ENCODE measurements at places on chromosomes 3 and 15. TPM values are rescaled to one million over a fixed set of nuclear protein-coding genes. Genes with fewer than 3 reads are reported as not detected.

FBXW12 gene
- total RNA-seq: not detected

- DNase-seq: peak; percentile 26
Measured at GRCh38 chr3:32239307-32240158, 1.1 kb downstream of the CMTM8 start.

- DNase-seq: no peak
Measured at GRCh38 chr3:54988302-54988837, 60.5 kb upstream of the LRTM1 start.

DNA sequence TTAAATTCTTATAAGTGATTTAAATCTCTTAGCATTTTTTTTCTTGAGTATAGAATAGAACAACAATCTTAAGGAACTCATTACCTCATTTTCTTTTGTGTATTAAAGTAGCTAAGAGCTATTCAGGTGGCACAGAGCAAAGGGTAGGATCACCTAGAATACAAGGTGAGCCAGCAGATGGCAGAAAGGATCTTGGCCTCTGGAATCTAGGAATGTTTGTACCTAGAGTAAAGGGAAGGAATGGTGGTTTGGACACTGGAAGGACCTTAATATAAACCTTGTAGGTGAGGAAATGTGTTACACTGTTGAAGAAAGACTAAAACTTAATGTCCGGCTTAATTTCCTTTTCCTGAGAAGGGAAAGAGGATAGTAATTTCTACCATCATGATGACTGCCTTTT lies 89.0 kb downstream of the GHSR start:
- no peak for DNase-seq

PLOD2 gene
- total RNA-seq: 228 TPM

DNA sequence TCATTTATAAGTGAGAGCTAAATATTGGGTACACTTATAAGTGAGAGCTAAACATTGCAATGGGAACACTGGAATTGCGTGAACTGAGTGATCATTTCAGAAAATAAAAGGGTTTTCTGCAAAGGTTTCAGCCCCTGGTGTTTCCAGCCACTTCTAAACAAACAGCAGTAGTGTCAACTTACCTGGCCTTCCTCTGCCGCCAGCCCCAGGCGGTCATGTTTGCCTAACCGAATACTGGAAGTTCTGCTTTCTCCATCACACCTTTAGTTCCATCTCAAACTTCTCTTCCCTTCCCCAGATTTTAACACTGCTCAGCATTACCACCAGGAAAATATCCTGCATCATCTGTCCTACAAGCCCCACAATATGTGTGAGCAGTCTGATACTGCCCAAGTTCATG lies 58.6 kb downstream of the MRPL3 start:
- no peak for DNase-seq

UCN2 gene
- total RNA-seq: not detected

DNA sequence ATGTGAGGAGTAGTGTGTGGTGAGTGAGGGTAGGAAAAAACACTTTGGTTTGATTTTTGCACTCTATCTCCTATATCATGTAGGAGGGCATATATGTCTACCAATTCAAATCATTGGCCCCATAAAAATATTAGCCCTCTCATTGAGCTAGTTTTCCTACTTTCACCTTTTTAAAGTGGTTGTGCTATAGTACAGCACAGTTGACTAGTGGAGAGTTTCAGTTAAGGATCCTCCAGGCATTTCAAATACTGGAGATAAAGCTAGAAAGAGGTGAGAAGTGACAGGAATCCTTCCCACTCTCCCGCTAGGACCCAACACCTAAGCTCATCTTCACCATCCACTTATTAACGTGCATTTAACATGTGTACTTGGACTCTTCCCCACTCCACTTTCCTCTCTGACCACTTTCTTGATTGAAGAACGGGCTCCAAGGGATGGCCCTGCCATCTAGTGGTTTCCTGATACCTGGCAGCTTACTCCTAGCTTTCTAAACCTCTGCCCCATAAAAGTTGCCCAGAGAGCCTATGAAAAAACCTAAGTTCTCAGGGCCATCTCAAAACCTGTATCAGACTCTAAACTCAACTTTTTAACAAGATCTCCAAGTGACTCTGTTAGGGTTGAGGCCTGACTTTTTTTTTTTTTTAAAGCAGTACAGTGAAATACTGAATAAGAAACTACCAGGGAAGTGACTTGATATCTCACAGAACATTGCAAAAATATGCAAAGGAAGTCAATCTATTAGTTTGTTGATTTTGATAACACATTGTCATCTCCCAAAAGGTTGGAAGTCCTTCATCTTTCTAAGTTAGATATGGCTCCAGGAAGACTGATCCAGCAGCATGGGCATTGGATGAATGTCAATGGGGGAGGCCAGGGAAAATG lies 17.9 kb downstream of the IL12A start:
- DNase-seq: peak; percentile 75

CCR9 gene
- not detected for total RNA-seq

DNA sequence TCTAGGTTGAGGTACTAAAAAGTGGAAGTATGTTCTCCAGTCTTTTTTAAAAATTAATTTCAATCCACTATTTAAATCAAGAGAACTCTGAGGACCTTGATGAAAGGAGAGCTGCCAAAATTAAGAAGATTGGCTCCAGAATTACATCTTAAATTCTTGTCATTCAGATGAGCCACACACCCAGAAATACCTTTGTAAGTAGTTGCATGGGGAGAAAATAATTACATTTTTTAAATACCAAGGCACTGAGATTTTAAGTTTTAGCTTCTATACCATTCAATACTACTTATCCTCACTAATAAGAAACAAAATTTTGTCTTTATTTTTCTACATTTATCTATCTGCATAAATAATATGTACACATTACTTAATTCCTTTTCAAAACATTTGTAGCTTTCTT lies 1132.8 kb downstream of the OTOL1 start:
- DNase-seq: no peak

GRCh38 chr3:114939920-114940319 lies 207.2 kb downstream of the ZBTB20 start:
- no peak for DNase-seq

GRCh38 chr3:193030276-193030675 lies 112.6 kb upstream of the MB21D2 start:
- DNase-seq: peak; percentile 21

NR2E3 gene
- 0.25 TPM for total RNA-seq

DNA sequence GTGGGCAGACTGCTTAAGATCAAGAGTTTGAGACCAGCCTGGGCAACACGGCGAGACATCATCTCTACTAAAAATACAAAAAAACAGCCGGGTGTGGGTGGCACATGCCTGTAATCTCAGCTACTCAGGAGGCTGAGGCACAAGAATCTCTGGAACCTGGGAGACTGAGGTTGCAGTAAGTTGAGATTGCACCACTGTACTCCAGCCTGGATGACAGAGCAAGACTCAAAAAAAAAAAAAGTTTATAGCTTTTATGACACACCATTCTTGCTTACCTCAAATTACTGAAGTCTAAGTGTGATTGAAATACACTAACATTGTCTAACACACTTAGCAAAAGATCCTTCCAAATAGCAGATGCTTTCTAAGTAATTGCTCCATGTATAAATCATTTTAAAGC lies 207.6 kb downstream of the STAG1 start:
- no peak for DNase-seq

Measured in endothelial cell of umbilical vein (primary cell).